Activated CD4-positive, alpha-beta T cell treated with anti-CD3 and anti-CD28 coated beads, Interleukin-2, amount 10 ng/mL, durations not matched to agents 24 days and 14 days (primary cell): ENCODE measurements at places on chromosomes 16 and 17. TPM values are rescaled to one million over a fixed set of nuclear protein-coding genes. Genes with fewer than 3 reads are reported as not detected.

DNA sequence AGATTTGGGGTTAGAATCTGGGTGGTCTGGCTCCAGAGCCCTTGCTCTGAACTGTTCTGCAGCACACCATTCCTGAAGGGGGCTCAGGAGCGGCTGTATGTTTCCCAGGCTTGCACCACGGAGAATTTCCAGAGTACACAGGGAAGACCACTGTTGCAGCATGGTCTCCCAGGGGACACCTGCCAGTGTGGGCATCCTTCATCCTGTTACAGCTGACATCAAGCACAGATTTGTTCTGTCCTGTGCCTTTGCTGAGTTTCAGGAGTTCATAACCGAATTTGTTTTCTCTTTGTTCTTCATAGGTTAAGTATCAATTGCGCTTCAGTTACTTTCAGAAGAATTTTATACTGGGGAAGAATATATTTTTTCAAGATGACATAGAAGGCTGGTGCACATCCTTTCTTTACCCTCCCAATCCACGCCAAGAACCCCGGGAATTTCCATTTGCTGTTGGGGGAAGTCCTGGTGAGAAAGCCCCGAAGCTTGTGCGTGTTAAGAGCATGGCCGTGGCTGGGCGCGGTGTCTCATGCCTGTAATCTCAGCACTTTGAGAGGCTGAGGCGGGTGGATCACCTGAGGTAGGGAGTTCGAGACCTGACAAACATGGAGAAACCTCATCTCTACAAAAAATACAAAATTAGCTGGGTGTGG lies 26.3 kb upstream of the ABCA3 start:
- no peak overlapping the region for H3K27ac ChIP-seq
- H3K27me3 ChIP-seq, result peaks cover 32% of the 10 kb centered on the region
- DNase-seq, result no peak
- H3K4me3 ChIP-seq, result no peak overlapping the region
- H3K4me1 ChIP-seq, result no peaks in the 10 kb centered on the region

- no peaks in the 10 kb centered on the region for H3K36me3 ChIP-seq
- H3K4me3 ChIP-seq, result no peak overlapping the region
- DNase-seq, result no peak
- H3K27ac ChIP-seq, result no peak overlapping the region
Observed at GRCh38 chr17:10094797-10095196, 103.6 kb downstream of the GAS7 start.

DNA sequence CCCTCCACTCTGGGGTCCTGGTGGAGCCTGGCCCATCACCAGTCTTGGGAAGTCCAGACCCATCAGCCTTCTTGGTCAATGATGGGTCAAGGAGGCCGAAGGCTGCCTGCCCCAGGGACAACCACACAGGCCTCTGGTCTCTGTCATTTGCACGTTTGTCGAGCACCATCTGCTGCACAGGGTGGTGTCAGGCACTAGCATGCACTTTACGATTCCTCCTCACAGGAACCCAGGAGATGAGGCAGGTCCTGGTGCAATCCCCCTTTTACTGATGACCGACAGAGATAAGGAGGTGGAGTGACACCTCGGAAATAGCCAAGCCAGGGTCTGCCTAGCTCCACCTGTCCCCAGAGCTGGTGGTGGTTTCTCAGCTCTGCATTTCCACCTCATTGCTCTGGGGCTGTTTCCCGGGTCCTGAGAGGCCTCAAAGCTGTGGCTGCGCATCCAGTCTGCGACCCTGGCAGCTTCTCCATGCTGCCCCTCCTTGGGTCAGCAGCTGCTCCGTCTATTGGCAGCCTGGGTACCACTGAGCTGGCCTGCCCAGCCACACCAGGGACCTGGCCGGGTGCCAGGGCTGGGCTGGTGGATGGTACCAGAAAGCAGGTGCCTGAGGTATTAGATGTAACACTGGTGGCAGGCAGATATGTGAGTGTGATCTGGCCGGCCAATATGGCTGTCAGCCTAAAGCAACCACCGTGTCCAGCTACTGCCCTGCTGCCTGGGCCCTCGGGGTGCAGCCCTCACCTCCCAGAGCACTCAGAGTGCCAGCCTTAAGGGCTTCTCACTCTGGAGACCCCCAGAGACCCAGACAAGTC lies 10.0 kb downstream of the MMP15 start:
- no peak overlapping the region for H3K4me3 ChIP-seq
- no peaks in the 10 kb centered on the region for H3K4me1 ChIP-seq
- DNase-seq, result no peak
- H3K36me3 ChIP-seq, result no peaks in the 10 kb centered on the region
- H3K27ac ChIP-seq, result no peak overlapping the region

GRCh38 chr17:56966338-56966737 lies 5.5 kb upstream of the COIL start:
- H3K27me3 ChIP-seq, result peaks cover 13% of the 10 kb centered on the region
- H3K4me1 ChIP-seq, result no peaks in the 10 kb centered on the region
- no peak for DNase-seq
- no peak overlapping the region for H3K4me3 ChIP-seq
- no peak overlapping the region for H3K27ac ChIP-seq
- no peaks in the 10 kb centered on the region for H3K36me3 ChIP-seq

DNA sequence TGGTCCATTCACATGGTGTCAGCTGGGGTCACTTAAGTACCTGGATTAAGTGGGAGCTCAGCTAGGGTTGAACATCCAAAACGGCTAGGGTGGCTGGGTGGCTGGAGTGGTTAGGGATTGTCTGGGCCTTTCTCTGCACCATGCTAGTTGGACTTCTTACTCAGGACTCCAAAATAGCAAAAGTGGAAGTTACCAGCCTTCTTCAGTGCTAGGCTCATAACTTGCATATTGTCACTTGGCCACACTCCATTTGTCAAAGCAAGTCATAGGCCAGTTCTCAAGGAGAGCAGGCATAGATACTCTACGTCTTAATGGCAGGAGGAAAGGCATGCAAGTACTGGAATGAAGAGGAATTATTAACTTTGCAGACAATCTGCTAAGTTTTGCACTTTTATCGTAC lies 69.7 kb downstream of the ESRP2 start:
- no peak for DNase-seq
- no peak overlapping the region for H3K4me3 ChIP-seq
- H3K36me3 ChIP-seq, result peaks cover 41% of the 10 kb centered on the region
- H3K4me1 ChIP-seq, result no peaks in the 10 kb centered on the region
- H3K27ac ChIP-seq, result no peak overlapping the region

GRCh38 chr17:60525328-60525684 lies 736 bp downstream of the APPBP2 start:
- H3K4me3 ChIP-seq, result peak overlapping the region; percentile 97
- H3K27me3 ChIP-seq, result peaks cover 3% of the 10 kb centered on the region
- H3K36me3 ChIP-seq, result peaks cover 16% of the 10 kb centered on the region
- H3K27ac ChIP-seq, result peak overlapping the region; percentile 97
- DNase-seq, result no peak

- no peak overlapping the region for H3K27ac ChIP-seq
- no peaks in the 10 kb centered on the region for H3K4me1 ChIP-seq
- DNase-seq, result no peak
- H3K27me3 ChIP-seq, result peaks cover 3% of the 10 kb centered on the region
- H3K4me3 ChIP-seq, result no peak overlapping the region
- H3K36me3 ChIP-seq, result no peaks in the 10 kb centered on the region
Observed at GRCh38 chr17:79473876-79474440, 136.9 kb downstream of the RBFOX3 start.

DNA sequence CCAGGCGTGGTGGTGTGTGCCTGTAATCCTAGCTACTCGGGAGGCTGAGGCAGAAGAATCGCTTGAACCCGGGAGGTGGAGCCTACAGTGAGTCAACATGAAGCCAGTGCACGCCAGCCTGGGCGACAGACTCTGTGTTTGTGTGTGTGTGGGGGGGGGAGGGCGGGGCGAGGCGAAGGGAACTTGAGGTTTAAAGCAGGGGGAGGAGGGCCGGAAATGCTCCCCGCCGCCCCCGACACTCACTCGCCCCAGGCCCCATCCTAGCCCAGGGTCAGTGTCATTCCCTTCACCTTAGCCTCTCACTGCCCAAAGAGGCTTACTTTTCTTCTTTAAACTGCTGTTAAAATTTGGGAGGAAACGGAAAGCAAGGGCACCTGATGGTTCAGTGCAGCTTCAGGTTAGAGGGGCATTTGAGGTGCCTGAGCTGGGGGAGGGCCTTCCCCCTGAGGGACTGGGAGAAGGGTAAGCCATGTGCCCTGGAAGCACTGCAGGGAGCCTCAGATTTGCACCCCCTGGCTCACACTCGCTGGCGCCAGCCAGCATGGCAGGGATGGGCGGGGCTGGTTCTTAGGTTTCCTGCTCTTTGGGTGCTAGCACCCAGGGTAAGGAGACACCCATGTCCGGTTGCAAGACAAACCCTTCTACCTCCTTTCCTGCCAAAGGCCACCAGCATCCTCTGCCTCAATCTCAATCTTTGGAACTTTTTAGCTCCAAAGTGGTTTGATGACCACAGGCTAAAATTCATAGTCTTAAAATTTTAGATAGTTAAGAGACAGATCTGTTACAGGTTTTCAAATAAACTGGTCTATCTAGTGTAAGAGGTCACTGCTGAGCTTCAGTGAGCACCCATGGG lies 2.2 kb upstream of the LIMD2 start:
- H3K4me1 ChIP-seq, result peaks cover 58% of the 10 kb centered on the region
- no peaks in the 10 kb centered on the region for H3K27me3 ChIP-seq
- H3K27ac ChIP-seq, result peak overlapping the region; percentile 97
- peak overlapping the region; percentile 92 for H3K4me3 ChIP-seq

MAP2K4 gene
- total RNA-seq, result 32.7 and 35.2 TPM in 2 replicates

- H3K4me1 ChIP-seq, result peaks cover 10% of the 10 kb centered on the region
- peak overlapping the region; percentile 1 for H3K27ac ChIP-seq
- DNase-seq, result no peak
- H3K27me3 ChIP-seq, result peaks cover 2% of the 10 kb centered on the region
Observed at GRCh38 chr16:56351481-56351880, 73.9 kb downstream of the AMFR start.

- no peak for DNase-seq
- peaks cover 10% of the 10 kb centered on the region for H3K27me3 ChIP-seq
- peaks cover 17% of the 10 kb centered on the region for H3K4me1 ChIP-seq
Observed at GRCh38 chr16:50371936-50372595, 3.3 kb upstream of the BRD7 start.

LPCAT2 gene
- total RNA-seq, result 1.8 and 3.7 TPM in 2 replicates

- H3K27ac ChIP-seq, result no peak overlapping the region
- H3K27me3 ChIP-seq, result peaks cover 15% of the 10 kb centered on the region
- no peaks in the 10 kb centered on the region for H3K36me3 ChIP-seq
- peaks cover 14% of the 10 kb centered on the region for H3K4me1 ChIP-seq
Observed at GRCh38 chr16:46785076-46785845, 37.1 kb upstream of the MYLK3 start.

KRTAP2-3 gene
- total RNA-seq, result not detected in 2 replicates

DNA sequence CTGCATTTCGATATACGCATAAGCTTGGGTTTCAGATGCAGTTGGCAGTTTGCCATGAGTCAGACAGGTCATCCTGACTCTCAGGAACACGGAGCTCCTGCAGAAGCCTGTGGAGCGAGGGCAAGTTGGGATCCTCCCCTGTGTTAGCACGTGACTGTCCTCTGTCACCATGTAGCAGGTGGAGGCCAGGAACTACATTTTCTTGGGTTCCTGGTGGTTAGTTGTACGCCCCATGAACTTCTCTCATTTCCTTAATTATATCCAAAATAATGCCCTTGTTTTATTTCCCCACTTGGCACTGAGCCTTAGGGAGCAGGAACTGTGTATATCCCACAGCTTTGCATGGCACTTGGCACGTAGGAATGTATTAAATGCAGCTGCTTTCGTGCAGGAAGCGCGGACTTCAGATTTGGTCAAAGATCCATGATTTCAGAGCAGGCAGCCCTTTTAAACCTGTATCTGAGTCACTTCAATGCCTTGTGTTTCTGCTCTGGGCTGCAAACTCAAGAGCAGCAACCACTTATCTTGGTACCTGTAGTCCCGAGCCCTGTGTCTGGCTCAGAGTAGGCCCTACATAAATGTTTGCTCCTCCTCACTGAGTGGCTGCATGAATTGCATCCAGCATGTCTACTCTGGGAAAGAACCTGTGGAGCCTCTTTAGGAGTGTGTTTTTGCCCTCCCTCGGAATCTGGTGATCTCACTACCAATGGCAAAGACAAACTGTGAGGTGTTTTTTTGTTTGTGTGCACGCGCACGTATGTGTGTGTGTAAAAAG lies 428.4 kb downstream of the MAF start:
- DNase-seq, result no peak
- peaks cover 2% of the 10 kb centered on the region for H3K36me3 ChIP-seq
- no peak overlapping the region for H3K27ac ChIP-seq
- H3K4me3 ChIP-seq, result no peak overlapping the region
- peaks cover 13% of the 10 kb centered on the region for H3K4me1 ChIP-seq
- H3K27me3 ChIP-seq, result no peaks in the 10 kb centered on the region

TMEM114 gene
- not detected in 2 replicates for total RNA-seq
